ENCODE measurements at places on chromosomes 1 and 21. TPM values are rescaled to one million over a fixed set of nuclear protein-coding genes. Genes with fewer than 3 reads are reported as not detected.

The FAM72C gene
- 5.2 TPM for total RNA-seq

The BRDT gene
- total RNA-seq: not detected

The RYR2 gene
- 0.07 TPM for total RNA-seq

The PAQR6 gene
- total RNA-seq: 0.37 TPM

The KANK4 gene
- 27.2 TPM for total RNA-seq

The ADAMTS4 gene
- total RNA-seq: 0.39 TPM

The COL24A1 gene
- 0.69 TPM for total RNA-seq

The SLC30A10 gene
- not detected for total RNA-seq

The RIMKLA gene
- not detected for total RNA-seq

The NPHP4 gene
- 5.4 TPM for total RNA-seq

The CFHR1 gene
- total RNA-seq: not detected

- no peak for DNase-seq
These were observed 44.0 kb downstream of the FAM163A start for GRCh38 chr1:179786815-179787685.

DNA sequence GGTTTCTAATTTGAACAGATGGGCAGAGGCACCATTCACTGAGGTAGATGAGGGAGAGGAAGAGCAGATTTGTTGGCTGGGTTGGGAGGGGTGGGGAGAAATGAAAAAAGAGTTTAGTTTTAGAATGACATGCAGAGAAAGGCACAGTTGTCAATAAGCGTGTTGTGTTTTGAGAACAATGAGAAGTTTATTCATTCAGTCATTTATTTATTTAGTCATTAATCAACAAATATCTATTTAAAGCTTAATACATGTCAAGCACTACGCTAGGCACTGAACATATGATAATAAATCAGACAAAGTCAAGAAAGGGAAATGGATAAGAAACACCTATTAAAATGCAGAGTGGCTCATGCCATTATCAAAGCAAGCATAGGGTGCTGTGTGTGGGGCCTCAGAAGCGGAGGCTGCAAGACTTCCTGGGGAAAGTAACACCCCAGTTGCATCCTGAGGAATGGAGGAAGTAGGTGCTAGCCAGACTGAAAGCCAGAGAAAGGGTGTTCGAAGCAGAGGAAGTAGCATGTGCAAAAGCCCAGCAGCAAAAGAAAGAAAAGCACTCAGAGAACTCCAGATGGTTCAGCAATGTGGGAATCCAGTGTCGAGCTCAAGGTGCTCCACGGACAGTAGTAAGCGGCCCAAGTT is 114.1 kb downstream of the RNF220 start:
- DNase-seq: no peak

DNA sequence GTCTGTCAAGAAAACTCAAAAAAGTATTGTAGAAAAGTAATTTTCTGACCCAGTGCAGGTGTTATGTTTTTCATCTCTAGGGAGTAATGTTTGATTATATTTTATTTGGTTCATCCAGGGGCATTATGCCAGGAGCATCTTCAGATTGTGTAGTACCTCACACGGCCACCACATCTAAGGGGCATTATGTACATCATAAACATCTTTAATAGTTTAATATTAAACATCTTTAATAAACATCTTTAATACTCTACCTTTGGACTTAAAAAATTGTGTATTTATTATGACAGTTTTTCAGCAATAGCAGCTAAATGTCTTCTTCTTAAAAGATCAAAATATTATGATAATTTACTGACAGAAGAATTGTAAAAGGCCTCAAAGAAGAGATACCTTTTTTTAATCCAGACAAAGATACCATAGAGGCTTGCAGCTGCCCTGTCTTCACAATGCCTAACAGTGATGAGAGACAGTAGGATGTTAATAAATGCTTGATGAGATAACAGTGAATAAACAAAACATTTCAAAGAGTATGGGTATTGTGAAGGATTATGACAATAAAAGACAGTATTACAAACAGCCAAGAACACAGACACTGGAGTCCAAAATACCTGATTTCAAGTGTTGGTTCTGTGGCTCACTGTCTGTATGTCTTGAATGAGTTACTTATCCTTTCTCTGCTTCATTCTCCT is 240.9 kb upstream of the ADGRL2 start:
- peak; percentile 3 for DNase-seq

- DNase-seq: peak; percentile 10
These were observed 119.9 kb downstream of the LRRC40 start for GRCh38 chr1:70085521-70085920.

DNA sequence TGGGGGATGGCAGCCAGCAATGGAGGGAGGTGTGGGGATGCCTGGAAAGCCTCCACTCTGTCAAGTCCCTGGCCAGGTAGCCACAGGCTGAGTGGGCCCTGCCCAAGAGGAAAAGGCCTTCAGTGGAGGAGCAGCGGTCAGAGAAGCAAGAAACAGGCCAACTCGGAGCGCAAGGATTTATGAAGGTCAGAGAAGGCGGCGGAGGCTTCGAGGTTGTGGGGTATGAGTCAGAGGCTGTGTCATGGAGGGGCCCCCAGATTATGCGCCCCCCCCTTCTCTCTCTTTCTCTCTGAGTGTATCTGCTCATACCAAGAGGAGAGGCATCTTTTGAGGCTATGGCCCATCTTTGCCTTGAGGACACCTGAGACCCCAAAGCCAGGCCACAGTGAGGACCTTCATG is 99.5 kb downstream of the CASZ1 start:
- DNase-seq: peak; percentile 84

- no peak for DNase-seq
These were observed 2.6 kb downstream of the KRTAP10-12 start for GRCh38 chr21:44699502-44700001.

GRCh38 chr1:180311011-180311730 is 81.1 kb downstream of the LHX4 start:
- peak; percentile 80 for DNase-seq

DNA sequence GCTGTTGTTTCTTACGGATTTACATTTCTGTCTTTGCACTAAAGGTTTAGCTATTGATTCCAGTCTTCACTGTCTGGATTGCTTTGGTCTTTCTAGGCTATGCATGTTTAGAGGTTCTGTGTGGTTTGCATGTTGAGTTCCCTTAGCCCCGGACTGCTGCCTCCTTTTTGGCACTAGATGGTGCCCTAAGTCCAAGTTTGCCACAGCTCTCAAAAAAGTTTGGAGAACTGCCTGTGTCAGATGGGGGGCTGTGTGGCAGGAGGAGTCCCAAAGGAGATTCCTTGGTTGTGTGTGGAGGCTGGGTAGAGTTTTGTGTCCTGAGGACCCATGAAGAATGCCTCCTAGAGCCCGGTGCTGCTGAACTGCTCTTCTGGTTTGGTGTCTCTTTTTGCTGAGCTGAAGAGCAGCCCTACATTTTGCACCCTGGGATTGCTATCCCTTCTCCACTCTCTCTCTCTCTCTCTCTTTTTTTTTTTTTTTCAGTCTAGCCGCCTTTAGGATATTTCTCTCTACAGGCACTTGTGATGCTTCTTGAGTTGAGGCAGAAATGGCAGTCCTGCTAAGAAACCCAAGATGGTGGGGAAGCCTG is 74.4 kb downstream of the PTGS2 start:
- peak; percentile 71 for DNase-seq

DNA sequence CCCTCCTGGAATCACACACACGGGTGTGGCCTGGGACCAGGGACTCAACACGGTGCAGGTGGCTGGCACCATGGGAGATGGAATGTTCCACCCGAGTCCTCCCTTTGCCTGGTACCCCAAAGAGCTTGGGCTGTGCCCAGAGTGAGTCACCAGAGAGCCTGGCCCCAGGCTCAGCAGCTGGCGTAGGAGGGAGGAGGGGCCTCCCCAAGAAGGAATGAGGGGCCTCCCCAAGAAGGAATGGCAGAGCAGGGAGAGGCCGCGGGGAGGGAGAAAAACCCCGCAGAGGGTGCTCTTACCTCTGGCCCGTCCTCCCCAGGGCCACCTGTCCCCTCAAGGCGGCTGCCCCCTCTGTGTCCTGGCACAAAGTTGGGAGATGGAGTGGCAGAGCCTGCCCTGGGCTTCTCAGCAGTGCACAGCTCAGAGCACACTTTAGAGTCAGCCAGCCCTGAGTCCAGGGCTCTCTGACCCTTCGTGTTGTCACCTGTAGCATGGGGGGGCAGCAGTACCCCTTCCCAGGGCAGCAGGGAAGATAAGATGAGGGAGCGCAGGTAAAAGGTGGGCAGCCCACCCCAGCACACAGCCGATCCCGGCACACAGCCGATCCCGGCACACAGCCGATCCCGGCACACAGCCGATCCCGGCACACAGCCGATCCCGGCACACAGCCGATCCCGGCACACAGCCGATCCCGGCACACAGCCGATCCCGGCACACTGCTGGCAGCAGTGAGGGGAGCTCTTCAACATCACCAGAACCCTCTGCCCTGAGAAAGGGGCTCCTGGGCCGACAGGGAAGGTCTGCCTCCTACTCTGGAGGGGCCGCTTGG is 20.2 kb upstream of the KCNAB2 start:
- DNase-seq: peak; percentile 52

DNA sequence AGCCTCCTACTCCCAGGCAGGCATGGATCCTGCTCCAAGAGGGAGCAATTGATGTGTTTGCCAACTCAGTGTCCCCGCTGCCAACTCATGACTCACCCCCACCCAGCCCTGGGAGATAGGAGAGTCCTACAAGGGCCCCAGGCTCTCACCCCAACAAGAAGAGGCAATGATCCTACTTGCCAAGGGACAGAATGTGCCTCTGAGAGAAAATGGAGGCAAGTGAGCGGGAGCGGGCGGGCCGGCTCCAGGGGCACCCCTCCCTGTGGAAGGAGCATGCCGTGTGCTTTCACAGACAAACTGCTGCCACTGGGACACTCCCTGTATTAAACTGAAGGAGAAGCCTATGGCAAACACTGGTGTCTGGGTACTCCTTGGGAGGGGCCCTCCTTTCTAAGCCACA is 16.7 kb downstream of the PKP1 start:
- peak; percentile 82 for DNase-seq

DNA sequence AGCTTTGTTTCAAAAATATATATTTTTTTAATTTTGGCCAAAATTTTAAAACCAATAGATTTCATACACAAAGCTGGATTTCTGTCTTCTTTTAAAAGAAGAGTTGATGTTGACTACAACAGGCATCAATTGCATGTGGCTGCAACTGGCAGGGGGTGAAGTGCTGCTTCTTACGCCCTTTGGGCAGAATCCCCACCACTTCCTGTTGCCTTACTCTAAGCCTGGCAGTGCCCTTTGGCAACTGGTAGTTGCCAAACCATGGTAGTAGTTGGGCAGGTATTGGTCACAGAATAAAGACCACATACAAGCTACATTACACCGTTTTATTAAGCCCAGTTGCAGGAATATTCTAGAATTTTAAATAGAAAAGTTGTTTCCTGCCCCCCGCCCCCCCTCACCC is 17.0 kb downstream of the LAMC2 start:
- DNase-seq: peak; percentile 56

DNA sequence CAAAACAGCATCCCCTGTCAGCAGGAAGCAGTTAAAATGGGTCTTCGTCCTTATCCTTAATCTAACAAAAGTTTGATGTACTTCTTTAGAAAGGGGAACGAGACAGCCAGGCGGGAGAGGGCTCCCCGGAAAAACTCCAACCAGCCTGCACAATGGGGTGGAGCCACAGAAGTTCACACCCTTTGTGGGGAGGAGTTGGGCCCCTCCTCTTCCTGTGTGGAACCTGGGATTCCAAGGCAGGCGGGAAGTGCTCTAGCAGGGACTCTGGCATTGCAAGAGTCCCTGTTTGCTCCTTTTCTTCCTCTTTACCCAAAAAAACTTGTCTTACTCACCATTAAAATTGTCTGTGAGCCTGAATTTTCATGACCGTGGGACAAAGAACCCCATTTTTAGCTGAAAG is 47.7 kb downstream of the FCRL5 start:
- DNase-seq: peak; percentile 17

DNA sequence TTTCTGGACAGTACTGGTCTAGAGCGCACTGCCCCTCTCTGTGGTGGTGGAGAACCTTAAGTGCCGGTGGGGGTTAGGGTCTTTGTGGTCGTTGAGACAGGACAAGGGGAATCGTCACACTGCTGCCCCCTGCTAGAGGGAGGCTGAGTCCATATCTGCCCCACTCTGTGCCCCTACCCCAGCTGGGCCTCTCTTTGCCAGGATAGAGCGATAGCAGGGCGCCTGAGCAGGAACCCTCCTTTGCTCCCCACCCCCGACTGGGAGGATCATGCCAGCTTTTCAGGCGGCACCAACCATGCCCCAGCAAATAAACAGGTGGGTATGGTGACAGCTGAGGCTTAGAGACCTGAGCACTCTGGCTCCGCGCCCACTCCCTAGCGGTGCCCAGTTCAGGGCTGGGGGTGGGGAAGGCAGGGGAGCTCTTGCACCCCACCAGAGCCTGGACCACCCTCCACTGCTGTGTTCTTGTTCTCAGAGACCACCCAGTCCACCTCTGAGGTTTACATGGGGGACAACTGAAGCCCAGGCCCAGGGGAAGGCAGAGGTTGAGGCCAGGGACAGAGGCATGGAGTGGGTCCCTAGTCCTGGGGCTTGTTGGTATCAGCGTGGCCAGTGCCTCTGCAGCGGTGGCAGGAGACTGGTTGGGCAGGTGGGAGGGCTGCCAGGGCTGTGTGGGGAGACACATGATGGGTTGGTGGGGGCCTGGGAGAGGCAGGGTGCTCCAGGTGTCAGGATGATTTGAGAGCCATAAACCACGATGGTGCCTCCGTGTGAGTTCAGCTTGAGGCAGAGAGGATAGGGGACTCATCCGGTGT is 1.6 kb downstream of the PADI2 start:
- no peak for DNase-seq

DNA sequence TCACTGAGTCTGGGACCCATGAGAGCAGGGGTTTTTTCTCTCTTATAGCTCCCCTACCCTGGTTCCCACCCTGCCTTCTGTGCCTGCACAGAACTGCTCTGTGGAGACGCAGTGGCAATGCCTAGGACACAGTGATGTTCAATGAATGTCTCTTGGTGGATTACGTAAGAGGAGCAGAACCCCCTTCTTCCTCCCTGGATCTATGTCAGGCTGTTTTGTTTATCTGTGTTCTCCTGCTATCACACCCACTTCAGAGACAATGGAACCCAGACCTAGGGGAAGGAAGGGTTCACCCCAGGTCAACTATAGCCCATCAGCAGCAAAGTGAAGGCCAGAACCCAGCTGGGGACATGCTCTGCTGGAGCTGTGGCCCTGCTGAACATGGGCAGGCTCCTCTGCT is 2.0 kb downstream of the HPCAL4 start:
- no peak for DNase-seq

DNA sequence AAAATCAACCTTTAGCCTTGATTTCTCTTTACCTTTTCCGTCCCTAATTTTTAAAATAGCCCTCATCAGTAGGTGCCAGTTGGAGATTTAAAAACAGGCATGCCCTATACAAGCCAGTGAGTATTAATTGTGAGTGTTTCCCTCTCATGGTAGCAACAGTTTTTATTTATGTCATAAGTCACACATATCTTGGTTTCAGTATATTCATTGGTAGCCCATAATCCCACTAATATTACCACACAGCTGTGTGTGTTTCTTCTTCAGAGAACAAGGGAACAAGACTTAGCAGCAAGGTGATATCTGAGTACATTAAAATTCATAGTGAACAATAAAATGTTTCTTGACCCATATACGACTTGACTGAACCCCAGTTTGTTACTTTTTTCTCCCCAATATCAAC is 68.6 kb upstream of the HSPA13 start:
- DNase-seq: no peak

DNA sequence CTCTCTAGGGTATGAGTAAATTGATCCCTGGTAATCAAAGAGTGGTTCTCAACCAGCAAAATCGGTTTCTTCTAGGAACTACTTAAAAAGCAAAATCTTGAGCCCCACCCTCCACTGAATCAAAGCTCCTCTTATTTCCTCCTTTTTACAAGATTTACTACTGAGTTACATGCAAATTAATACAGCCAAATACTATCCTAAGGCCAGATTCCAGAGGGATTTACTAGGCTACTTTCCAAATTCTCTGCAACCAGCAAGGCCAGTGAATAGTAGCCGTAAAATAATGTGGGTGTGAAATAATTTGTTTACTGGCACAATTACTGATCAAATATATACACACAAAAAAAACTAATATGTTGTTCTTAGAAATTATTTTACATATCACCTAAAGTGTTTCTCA is 1583.8 kb downstream of the NCAM2 start:
- no peak for DNase-seq
